Motor neuron (in vitro differentiated cells): ENCODE measurements at places on chromosomes 4 and X. TPM values are rescaled to one million over a fixed set of nuclear protein-coding genes. Genes with fewer than 3 reads are reported as not detected.
A peak's percentile ranks its signal among the peaks of the same experiment; 100 is the strongest.

The MND1 gene
- total RNA-seq: 1.7 and 2.3 TPM in 2 replicates

The DUX4 gene
- 0.34 and 0.85 TPM in 2 replicates for total RNA-seq

The MUC7 gene
- not detected in 2 replicates for total RNA-seq

The IL3RA gene
- 1.00 and 1.1 TPM in 2 replicates for total RNA-seq

The ANXA3 gene
- 0.87 and 1.2 TPM in 2 replicates for total RNA-seq

The PYURF gene
- 75.1 and 83.9 TPM in 2 replicates for total RNA-seq

The F11 gene
- not detected in 2 replicates for total RNA-seq

The KIT gene
- total RNA-seq: 5.4 and 5.6 TPM in 2 replicates

The ASMT gene
- not detected in 2 replicates for total RNA-seq

The ZNF630 gene
- total RNA-seq: 1.7 and 1.8 TPM in 2 replicates

The L1CAM gene
- 1.1 and 1.6 TPM in 2 replicates for total RNA-seq

The FUNDC2 gene
- total RNA-seq: 50.0 and 55.2 TPM in 2 replicates

The SORCS2 gene
- 1.3 and 1.8 TPM in 2 replicates for total RNA-seq

The FGF13 gene
- total RNA-seq: 80.3 and 82.0 TPM in 2 replicates

The IL2 gene
- not detected in 2 replicates for total RNA-seq

The EDNRA gene
- total RNA-seq: 0.16 and 0.25 TPM in 2 replicates

GRCh38 chrX:108415146-108415545 lies 23.1 kb downstream of the COL4A6 start:
- no peak for ATAC-seq

DNA sequence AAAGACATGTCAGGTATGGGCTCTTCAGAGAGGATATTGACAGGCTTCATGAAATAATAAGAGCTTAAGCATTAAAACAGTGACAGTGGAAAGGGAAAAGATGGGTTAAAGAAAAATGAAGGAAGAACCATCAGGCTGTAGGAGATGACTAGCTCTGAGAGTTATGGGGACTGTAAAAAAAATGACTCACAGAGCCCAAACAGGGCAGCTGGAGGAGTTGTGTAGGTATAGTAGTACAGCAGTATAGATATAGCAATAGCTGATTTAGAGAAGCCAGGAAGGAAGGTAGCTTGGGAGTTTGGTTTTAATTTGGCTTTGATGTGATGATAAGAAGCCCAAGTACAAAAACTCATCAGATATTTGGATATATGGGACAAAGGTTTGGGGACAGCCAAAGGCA lies 66.6 kb downstream of the FREM3 start:
- ATAC-seq: no peak

GRCh38 chrX:68693481-68694434 lies 46.3 kb downstream of the STARD8 start:
- peak; percentile 95 for ATAC-seq

DNA sequence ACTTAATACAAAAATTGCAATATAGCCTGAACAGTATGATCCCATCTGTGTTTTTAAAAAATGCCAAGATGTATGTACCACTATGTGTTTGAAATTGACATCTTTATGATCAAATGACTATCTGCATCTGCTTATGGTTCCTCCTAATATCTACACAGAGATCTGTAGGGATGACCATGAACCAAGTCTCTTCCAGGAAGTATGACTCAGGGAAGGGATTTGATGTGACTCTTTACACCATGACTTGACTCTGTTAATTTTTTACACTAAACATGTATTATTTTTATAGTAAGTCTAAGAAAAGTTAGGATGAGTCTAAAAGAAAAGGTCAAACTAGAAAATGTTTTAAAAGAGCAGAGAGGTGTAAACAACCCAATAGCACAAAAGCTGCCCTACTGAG lies 164.0 kb downstream of the SH3KBP1 start:
- ATAC-seq: no peak

GRCh38 chr4:182015893-182016292 lies 227.3 kb upstream of the TENM3 start:
- no peak for ATAC-seq

DNA sequence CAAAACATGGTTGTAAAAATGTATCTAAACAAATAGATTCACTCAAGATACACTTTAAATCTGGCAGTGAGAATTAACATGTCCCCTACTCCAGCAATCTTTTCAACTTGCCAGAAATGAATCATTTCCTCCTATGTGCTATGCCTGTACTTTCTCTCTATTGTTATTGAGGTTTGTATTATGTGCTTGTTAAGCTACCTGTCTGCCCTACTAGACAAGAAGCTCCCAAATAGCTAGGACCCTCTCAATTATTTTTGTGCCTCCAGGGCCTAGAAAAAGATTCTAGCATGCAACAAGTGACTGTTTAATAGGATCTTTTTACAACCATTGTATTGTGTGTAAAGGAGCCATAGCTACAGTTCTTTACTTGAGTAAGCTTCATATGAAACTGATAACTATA lies 3.5 kb upstream of the SAP30 start:
- no peak for ATAC-seq

DNA sequence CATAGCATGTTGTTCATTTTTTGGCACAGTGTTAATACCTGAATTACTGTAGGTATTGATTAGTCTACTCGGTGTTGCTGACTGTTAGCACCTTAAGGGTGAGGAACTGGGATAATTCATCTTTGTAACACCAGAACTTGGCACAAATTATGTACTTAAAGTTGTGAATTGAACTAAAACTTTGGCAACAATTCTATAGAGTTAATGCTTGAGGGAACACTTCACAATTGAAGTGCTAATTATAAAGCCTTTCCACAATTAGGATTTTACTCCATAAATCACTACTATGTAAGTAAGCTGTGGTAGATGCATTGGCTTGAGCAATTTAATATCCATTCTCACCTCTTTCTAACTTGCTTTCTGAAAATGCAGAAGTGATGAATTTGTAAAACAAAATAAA lies 686.7 kb downstream of the PDHA2 start:
- ATAC-seq: no peak

- ATAC-seq: no peak
Observed at GRCh38 chr4:159429693-159430035, 326.8 kb downstream of the RAPGEF2 start.

- ATAC-seq: no peak
Observed at GRCh38 chrX:136780241-136780640, 491 bp downstream of the ARHGEF6 start.

GRCh38 chr4:182142176-182143085 lies 100.8 kb upstream of the TENM3 start:
- no peak for ATAC-seq

DNA sequence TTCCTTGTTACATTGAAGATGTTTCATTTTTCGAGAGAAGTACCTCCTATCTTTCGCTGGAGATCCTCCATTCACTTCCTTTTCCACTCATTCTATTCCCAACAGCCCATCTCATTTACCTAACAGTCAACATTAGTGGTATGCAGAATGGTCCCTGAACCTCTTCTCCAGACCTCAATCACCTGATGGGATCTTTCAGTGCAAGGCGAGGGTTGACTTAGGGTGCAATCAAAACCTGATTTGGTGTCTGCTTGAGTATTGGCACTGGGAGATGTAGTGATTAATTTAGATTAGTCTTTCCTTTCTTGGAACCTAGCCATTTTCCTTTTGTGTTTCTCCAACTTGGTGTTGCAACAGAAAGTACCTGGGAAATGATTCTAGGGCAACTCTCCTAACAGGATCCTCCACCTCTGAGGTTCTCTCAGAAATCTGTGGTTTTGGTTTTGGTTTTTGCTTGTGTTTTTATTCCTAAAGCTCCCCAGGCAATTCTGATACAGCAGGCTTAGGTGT lies 18.4 kb downstream of the DDX3X start:
- no peak for ATAC-seq

DNA sequence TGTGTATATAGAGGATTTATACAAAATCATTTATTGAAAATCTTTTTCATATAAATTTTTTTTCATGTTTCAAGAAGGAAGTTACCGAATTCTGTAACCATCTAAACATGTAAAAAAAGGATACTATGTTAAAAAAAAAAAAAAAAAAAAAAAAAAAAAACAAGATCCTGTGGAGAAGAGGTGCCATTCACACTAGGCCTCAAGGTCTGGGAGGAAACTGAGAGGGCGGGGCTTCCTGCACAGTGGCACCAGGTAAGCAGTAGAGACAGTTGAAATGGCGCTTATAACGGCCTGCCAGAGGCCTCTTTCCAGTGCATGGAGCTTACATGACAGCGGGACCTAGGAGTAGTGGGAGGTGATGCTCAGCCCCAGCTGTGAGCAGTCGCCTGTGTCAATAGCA lies 17.5 kb downstream of the TRAPPC2 start:
- ATAC-seq: no peak

- no peak for ATAC-seq
Observed at GRCh38 chr4:77010841-77011354, 61.3 kb downstream of the SEPTIN11 start.

GRCh38 chr4:182155806-182156205 lies 87.4 kb upstream of the TENM3 start:
- ATAC-seq: no peak

- no peak for ATAC-seq
Observed at GRCh38 chr4:155474758-155475157, 98.0 kb upstream of the MAP9 start.

- ATAC-seq: no peak
Observed at GRCh38 chrX:43176686-43177085, 398.7 kb upstream of the PPP1R2C start.

DNA sequence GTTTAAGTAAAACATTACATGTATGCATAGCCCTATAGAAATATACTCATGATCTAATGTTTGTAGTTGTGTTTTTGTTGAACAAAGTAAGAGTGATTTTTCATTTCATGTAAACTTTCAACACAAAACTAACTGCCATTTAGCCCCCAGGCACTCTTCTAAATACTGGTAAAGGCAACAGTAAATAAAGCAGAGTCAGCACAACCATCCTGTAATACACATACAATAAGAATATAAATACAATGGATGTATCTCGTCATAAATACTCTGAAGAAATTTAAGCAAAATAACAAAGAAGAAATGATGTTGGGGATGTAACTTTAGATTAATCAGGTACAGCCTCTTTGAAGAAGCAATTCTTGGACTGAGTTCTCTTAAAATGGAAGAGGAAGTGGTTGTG lies 821.2 kb downstream of the ARAP2 start:
- ATAC-seq: no peak
